Activated CD8-positive, alpha-beta T cell treated with anti-CD3 and anti-CD28 coated beads for 36 hours (primary cell): ENCODE measurements at places on chromosomes 4 and X. TPM values are rescaled to one million over a fixed set of nuclear protein-coding genes. Genes with fewer than 3 reads are reported as not detected.

MAOA gene
- total RNA-seq, result 0.60 TPM

UCP1 gene
- total RNA-seq, result not detected

MAGEE1 gene
- 4.9 TPM for total RNA-seq

AMBN gene
- total RNA-seq, result not detected
